Right atrium auricular region (tissue), 2 donors: ENCODE measurements at places on chromosomes 6 and 20.

DNA sequence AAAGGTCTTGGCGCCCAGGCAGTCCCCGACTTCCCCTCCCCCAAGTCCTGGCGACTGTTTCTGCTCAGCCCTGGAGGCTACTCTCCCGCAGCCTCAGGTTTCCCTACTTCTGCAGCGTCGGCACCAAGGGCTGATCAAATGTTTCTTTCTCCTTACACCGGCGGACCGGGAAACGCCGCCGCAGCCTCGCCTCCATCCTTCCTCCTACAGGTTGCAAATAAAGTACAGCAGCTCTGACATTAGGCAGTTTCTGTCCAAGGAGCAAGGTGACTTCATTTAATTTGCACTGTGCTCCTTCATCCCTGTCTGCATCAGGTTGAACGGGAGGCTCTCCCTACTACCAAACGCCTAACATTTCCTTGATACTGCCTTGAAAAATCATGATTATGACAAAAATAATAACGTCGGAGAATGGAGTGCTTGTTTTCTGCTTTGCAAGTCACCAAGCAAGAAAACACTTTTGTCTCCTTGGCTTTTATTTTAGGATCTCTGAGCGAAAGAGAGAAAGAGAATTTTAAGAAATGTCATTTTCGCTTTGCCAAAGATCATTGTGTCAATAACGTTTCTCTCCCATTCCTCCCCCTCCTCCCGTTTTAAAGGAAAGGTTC lies 1.0 kb downstream of the CLIC5 start:
- DNase-seq: no peak

GRCh38 chr6:166929542-166930189 lies 26.7 kb downstream of the RNASET2 start:
- no peak for DNase-seq

- no peak for DNase-seq
Measured at GRCh38 chr6:13071550-13072345, 256.6 kb downstream of the TBC1D7 start.

DNA sequence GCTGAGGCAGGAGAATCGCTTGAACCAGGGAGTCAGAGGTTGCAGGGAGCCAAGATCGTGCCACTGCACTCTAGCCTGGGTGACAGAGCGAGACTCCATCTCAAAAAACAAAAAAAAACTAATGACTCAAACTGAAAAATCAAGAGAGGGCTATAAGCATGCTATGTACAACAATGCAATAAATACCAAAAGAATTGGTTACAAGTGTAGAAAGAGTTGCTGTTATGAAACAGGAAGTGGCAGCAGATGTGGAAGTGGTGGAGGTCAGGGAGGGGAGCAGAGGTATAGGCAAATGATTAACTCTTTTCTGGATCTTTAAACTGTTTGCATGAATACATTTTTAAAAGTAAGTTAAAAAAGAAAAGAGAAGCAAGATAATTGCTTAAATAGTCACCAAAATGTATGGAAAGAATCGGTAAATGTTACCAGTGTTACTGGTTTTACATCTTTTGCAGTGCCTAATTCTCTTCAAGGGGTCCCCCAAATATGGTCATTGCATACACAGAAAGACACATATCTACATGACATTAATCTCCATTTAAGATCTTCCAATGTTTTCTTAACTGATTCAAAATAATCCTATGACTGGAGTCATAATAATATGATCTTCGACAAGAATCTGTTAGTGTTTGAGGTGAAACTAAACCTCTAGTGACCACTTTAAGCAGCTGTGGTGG lies 15.0 kb downstream of the CALHM6 start:
- DNase-seq: no peak

GRCh38 chr6:108501559-108501958 lies 59.2 kb upstream of the FOXO3 start:
- no peak for DNase-seq

DNA sequence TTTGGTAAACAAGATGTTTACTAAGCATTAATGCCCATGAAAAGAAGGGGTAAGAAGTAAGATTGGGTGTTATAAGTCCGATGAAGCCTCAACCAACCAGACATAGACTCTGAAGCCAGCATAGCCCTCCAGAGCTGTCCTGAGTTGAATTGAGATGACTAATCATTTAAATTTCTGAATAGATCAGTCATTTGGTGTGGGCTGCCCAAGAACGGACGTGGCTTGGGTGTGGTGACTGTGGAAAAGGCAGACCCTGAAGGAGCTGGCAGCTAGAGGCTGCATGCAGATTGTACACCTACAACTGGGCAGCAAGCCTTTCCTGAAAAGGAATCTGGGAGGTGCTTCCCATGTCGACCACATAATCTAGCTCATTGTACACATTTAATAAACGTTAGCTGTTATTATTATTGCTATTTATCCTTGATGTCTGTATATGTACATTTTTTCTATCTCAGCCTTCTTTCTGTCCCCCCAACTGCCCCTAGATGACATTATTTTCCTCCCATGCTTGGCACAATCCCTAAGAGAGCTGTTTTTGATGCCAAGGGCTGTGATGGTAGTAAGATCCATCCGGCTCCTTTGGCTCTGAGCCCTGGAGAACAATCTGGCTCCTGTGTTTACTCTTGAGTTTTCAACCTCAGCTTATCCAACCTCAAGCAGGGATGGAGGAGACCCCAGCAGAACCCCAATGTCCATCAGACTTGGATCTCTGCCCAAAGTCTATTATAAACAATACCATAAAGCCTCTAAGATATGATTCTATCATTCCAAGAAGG lies 57.6 kb upstream of the JAG1 start:
- no peak for DNase-seq

- DNase-seq: no peak
Measured at GRCh38 chr6:61203966-61204496, 1082.0 kb downstream of the KHDRBS2 start.

- DNase-seq: no peak
Measured at GRCh38 chr6:134217105-134217797, 100.7 kb downstream of the SGK1 start.

DNA sequence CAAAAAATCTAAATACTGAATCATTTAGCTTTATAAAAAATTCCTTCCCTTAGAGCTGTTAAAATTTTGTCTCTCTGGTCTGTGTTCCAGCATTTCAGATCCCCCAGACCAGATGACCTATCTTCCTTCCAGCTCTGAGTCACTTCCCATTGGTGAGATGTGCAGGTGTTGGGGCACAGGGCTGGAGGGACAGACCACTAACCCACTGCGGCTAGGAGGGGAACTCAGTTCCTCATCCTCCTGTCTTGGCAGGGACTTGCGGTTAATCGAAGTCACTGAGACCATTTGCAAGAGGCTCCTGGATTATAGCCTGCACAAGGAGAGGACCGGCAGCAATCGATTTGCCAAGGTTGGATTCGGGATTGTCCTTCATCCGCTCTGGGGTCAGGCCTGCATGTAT lies 6.0 kb downstream of the CNPY3 start:
- DNase-seq: no peak

- DNase-seq: no peak
Measured at GRCh38 chr6:16437984-16438383, 199.6 kb downstream of the GMPR start.

GRCh38 chr6:32983964-32984621 lies 15.7 kb downstream of the BRD2 start:
- no peak for DNase-seq

- DNase-seq: no peak
Measured at GRCh38 chr6:106114492-106114891, 28.4 kb downstream of the PRDM1 start.

DNA sequence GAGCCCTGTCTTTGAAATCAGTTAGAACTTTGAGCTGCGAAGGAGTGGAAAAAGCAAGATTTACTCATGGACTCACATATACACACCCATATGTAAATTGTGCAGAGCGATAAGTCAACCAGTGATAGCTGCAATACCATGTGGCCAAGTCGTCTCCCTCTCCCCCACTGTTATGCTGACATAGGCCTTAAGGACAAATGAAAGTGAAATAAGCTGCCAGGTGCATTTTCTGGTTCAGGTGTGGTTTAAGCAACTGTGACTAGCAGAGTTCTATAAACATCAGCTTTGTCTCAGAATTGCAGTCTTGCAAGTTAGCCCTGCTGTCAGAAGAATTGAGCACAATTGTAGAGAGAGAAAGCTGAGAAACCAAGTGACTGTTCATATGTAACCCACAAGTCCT lies 9.6 kb downstream of the FAM83B start:
- DNase-seq: no peak

DNA sequence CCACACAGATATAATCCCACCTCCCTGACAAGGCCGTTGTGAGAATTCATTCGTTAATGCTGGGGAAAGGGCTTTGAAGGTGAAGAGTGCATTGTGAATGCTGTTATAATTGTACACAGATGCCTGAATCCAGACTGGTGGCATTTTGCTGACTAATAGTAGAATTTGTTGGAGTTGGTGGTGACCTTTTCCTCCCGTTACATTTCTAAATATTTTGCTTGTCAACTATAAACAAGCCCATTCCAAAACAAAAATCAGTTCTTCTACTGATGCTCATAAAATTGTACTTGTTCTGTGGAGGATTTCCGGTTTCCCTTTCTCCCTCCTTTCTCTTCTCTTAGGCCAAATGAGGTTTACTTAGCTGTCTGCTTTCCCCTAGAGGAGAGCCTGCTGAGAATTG lies 253.1 kb upstream of the SUPT3H start:
- no peak for DNase-seq

GRCh38 chr6:29965563-29965872 lies 23.2 kb downstream of the HLA-A start:
- no peak for DNase-seq

GRCh38 chr20:56587307-56588041 lies 41.6 kb upstream of the TFAP2C start:
- DNase-seq: no peak

DNA sequence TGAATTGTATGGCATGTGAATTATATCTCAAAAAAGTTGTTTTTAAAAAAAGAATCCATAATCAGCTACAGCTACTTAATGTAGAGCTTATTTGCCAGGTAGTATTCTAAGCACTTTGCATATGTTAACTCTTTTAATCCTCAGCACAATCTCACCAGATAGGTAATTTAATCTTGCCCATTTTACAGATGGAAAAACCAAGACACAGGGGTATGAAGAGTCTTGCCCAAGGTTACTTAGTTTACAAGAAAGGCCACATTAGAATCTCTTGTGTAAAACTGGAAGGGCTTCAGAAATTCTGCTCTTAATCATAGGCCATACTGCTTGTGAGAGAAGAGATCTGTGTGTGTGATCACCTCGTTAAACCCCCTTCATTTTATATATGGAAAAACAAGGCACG lies 13.4 kb upstream of the RNF182 start:
- no peak for DNase-seq
